Transverse colon (tissue), 4 donors: ENCODE measurements at places on chromosomes 11 and 22. TPM values are rescaled to one million over a fixed set of nuclear protein-coding genes. Genes with fewer than 3 reads are reported as not detected.

Gene CHRNA10
- not detected for total RNA-seq

Gene OR52E8
- not detected for total RNA-seq

Gene FAM83F
- total RNA-seq: 18.9 TPM

- no peak for DNase-seq
Observed at GRCh38 chr11:113385749-113386148, 1.8 kb upstream of the ANKK1 start.

Gene P4HA3
- not detected for total RNA-seq

Gene EPS8L2
- total RNA-seq: 292 TPM

Gene DRD4
- total RNA-seq: not detected

Gene ANGPTL5
- total RNA-seq: not detected

Gene CTSW
- not detected for total RNA-seq

GRCh38 chr11:14041040-14041439 lies 78.5 kb downstream of the SPON1 start:
- no peak for DNase-seq

Gene IL18BP
- 7.4 TPM for total RNA-seq

GRCh38 chr11:84817998-84818397 lies 809.1 kb downstream of the DLG2 start:
- DNase-seq: no peak

DNA sequence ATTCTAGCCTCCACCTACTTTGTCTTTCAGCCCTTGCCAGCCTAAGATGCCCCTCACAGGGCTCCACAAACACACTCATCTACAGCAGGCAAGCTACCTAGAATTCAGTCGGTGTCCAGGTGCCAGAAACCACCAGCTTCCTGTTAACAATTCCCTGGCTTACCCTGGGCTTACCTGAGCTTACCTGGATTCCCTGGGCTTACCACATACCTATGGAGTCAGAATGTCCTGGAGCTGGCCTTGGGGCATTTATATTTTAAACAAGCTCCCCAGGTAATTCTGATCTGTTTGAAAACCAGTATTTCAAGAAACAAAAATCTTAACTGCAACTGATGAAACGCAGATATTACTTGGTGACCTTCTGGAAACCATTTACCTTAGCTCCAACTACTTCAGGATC lies 123.6 kb downstream of the SLC1A2 start:
- no peak for DNase-seq

DNA sequence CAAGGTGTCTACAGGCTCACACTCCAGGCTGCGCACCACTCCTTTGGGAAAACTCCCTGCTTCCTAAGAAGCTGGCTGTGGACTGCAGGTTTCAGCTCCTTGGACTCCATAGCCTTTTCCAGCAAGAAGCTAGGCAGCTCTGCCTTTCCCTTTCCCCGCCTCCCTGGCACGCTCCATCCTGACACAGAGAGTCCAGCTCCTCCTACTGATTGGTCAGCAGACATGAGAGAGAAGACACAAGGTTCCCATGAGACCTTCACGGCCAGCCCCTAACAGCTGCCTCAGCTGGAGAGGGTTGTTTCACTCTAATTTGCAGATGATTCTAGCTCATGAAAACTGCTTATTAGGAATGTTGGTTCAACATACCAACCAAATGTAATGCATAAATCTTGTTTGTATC lies 27.6 kb downstream of the TENM4 start:
- DNase-seq: peak; percentile 57

Gene MOV10L1
- 0.48 TPM for total RNA-seq

- DNase-seq: no peak
Observed at GRCh38 chr11:111826322-111826950, 44.9 kb downstream of the ALG9 start.

GRCh38 chr11:64382586-64382985 lies 23.6 kb downstream of the RPS6KA4 start:
- DNase-seq: no peak

DNA sequence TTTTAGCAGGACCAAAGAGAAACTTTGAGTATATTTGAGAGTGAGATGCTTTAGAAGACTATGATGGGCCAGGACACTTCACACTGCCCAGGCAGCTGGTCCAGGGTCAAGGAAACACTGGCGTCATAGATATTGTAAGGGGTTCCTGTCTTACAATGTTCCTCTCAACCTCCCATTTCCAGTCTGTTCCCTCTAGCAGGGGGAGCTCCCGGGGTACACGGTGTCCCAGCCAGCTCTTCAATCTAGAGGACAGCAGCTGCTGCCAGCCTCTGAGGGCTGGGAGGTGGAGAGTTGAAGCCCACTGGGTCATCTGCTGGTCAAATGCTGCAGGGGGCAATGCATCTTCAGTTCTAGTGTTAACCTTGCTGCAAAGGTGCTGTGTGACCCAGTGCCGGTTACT lies 40.7 kb upstream of the TIMP3 start:
- DNase-seq: peak; percentile 13

Gene EIF3D
- total RNA-seq: 69.6 TPM

Gene C22orf42
- not detected for total RNA-seq

DNA sequence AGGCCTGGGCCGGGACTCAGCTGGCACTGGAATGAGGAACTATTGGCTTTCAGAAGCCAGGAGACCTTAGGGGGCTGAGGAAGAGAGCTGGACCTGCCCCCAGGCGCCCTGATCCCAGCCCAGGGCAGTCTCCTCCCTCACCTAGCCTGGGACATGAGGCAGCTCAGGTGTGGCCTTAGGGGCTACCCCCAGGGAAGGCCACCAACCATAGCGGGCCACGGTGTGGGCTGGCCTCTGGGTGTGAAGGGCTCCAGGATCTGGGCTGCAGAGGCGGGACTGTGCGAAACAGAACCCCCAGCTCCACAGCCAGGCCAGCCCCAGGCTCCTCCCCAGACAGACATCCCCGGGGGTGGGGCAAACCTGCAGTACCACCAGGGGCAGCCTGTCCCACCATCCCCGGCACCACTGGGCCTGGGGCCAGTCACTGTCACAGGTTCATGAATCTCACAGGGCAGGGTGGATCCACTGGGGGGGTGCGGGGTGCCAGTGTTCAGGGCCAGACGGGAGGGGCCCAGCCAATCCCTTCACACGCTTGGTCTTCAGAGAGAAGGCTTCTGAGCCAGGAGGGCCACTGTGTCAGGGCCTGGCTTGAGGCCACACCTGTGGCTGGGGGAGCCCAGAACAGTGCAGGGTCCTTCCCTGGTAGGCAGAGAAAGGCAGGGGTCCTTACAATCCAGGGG lies 3.5 kb downstream of the PLXNB2 start:
- peak; percentile 72 for DNase-seq

Gene MS4A3
- not detected for total RNA-seq

Gene OR56B4
- not detected for total RNA-seq

Gene AGBL2
- 11.1 TPM for total RNA-seq

Gene LUZP2
- total RNA-seq: not detected

DNA sequence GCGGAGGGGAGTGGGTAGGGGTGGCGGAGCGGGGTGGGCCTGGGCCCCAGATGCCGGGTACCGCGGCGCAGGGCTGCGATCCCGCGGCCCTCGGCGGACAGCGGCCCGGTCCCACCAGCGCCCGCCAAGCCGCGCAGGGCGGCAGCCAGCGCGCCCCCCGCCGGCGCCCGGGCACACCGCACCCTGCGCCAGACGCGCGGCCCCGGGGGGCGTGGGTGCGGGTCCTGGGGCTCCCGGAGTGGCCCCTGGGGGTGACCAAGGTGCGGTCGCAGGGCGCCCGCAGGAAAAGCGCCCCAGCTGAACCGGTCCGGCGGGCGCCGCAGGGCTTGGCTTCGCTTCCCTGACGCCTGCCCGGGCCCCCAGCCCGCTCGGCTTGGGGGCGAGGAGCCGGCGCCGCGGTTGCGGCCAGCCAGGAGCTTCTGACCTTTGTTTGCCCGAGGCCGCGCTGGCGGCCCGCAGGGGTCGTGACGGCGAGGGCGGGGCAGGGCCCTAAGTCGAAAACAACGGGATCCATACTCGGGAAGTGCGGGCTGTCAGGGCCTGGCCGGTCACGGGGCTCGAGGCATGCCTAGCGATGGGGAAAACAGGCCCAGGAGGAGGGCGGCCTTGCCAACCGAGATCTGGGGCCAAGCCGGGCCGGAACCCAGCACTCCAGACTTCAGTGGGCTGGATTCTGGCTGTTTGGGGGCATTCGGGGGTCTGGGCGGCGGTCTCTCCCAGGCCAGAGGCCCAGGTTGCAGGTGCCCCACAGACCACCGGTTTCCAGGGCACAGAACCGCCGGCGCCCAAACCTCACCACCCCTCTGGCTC lies 581 bp upstream of the AP5B1 start:
- peak; percentile 37 for DNase-seq

- DNase-seq: no peak
Observed at GRCh38 chr11:80816966-80817365, 1376.1 kb upstream of the TENM4 start.
